NCI-H1417 treated with DMSO at 0.1 percent for 48 hours (cell line): ENCODE measurements at places on chromosomes 4 and X.

DNA sequence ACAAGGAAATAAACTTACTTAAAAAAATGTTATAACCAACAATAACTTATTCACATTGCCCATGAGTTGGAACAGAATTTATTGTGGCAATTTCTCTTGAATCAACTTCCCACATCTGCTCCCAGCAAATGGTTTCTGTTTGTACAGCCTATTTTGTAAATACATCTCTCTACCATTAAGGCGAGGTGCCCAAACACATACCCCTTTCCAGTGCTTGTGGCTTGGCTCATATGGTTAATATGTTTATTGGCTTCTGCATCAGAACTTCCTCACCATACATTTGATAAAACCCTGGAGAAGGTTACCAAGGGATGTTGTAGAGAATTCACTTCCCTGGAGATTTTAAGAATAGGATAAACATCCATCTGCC lies 207.1 kb downstream of the SOWAHB start:
- no peak for DNase-seq

GRCh38 chr4:75327804-75328512 lies 186.2 kb downstream of the RCHY1 start:
- DNase-seq = no peak

- DNase-seq = no peak
These were observed 413.0 kb downstream of the MAPK10 start for GRCh38 chr4:85946821-85947220.

- DNase-seq = no peak
These were observed 69.1 kb upstream of the PLAC1 start for GRCh38 chrX:134727363-134727762.
